ENCODE measurements at places on chromosomes 11 and 22. TPM values are rescaled to one million over a fixed set of nuclear protein-coding genes. Genes with fewer than 3 reads are reported as not detected.

- peaks cover 16% of the 10 kb centered on the region for H3K27me3 ChIP-seq
- no peaks in the 10 kb centered on the region for H3K36me3 ChIP-seq
- peak; percentile 33 for DNase-seq
- H3K27ac ChIP-seq, result peak overlapping the region; percentile 12
- H3K4me1 ChIP-seq, result peaks cover 4% of the 10 kb centered on the region
Observed at GRCh38 chr11:64447831-64448598, 89.1 kb downstream of the RPS6KA4 start.

FXYD6 gene
- polyA plus RNA-seq, result 51.2 TPM

GRCh38 chr22:25514436-25515180 lies 49.9 kb upstream of the GRK3 start:
- H3K27ac ChIP-seq, result no peak overlapping the region
- H3K36me3 ChIP-seq, result peaks cover 18% of the 10 kb centered on the region
- no peaks in the 10 kb centered on the region for H3K27me3 ChIP-seq
- DNase-seq, result no peak

DNA sequence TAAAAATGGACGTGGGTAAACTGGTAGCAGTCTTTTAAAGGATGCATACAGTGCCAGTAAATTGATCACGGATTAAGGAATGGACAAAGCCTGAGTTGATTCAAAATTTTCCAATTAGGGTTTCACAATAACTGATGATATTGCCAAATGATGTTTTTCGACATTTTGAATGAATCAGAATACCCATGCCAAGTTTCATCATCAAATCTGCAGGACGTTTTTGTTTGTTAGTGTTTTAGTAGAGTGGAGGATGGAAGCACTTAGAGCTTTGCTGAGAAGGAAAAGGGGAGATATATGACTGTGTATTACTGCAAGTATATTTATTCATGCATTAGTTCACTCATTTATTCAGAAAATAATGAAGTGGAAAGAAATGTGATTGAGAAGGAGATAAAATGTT lies 78.3 kb downstream of the SLC17A6 start:
- no peaks in the 10 kb centered on the region for H3K27me3 ChIP-seq
- H3K4me3 ChIP-seq, result no peak overlapping the region
- no peak for DNase-seq

- peaks cover 7% of the 10 kb centered on the region for H3K4me1 ChIP-seq
- no peaks in the 10 kb centered on the region for H3K36me3 ChIP-seq
- H3K27me3 ChIP-seq, result no peaks in the 10 kb centered on the region
- H3K27ac ChIP-seq, result peak overlapping the region; percentile 31
Observed at GRCh38 chr22:22060200-22061084, 77.9 kb upstream of the TOP3B start.

LGALS12 gene
- 1.2 TPM for polyA plus RNA-seq

GRCh38 chr11:134921938-134922337 lies 509.9 kb upstream of the B3GAT1 start:
- no peak for DNase-seq
- no peaks in the 10 kb centered on the region for H3K27me3 ChIP-seq
- H3K36me3 ChIP-seq, result no peaks in the 10 kb centered on the region

PRR33 gene
- 0.08 TPM for polyA plus RNA-seq

SCN3B gene
- polyA plus RNA-seq, result 0.75 TPM

ROBO4 gene
- polyA plus RNA-seq, result 21.8 TPM

CUL5 gene
- 12.1 TPM for polyA plus RNA-seq

JAML gene
- polyA plus RNA-seq, result 1.6 TPM

Data from heart left ventricle (tissue), 16 donors.